ENCODE measurements at places on chromosomes 1 and 21.

GRCh38 chr21:37677006-37677405 is 239.3 kb downstream of the KCNJ6 start:
- DNase-seq, result no peak

DNA sequence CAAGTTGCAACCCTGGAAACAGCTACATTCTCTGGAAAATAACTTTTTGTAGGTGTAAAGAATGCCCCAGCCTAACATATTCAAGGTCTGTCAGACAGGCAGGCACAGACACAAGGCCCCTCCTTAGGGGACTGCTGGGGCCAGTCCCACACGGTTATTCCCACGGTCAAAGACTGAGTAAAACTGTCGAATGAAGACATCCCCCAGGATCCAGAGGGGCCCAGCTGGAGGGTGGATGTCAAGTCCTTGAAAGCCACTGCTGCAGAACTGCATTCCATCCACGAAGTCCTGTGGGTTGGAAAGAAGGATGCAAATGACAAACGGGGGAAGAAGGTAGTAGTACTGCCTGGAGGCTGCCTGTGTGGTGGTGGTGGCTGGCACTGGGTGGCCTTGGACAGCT is 6.9 kb upstream of the RAB7B start:
- no peak for DNase-seq

DNA sequence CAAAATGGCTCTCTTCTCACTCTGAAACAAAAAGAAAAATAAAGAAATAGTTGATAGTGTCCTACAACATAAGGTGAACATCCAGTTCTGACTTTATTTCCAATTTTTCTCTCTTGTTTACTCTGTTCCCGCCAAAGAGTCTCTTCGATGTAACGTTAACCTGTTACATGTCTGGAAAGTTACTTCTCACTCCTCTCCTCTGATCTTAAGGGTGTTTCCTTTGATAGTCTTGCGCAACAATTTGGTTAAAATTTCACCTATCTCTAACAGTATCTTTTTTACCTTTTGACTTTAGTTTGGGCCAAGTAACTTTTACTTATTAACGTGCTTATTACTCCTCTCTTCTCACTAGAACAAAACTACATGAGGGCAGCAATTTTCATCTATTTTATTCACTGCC is 1450.2 kb downstream of the BRINP3 start:
- no peak for DNase-seq

- peak; percentile 82 for DNase-seq
Observed at GRCh38 chr1:243325305-243325890, 69.6 kb downstream of the SDCCAG8 start.

GRCh38 chr21:42748620-42749176 is 95.3 kb downstream of the PDE9A start:
- no peak for DNase-seq

GRCh38 chr1:21237446-21238088 is 52.7 kb downstream of the ECE1 start:
- no peak for DNase-seq

DNA sequence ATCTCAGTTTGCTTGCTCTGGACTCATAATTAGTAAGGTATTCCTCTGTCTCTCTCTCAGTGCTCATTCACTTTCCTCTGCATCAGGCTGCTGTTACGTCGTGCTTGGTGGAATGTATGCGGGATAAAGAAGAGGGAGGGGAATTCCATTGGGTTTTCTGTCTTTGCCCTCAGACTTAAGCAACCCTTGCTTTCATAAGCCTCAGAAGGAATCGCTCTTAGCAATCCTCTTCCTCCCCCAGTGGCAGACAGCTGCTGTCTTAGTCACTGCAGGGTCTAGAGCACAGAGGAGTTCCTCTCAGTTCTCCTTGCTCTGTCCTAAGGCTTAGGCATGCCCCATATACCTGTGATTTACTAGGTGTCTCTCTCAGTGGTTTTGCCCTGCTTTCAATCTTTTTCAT is 19.1 kb upstream of the NTMT2 start:
- DNase-seq, result peak; percentile 95

DNA sequence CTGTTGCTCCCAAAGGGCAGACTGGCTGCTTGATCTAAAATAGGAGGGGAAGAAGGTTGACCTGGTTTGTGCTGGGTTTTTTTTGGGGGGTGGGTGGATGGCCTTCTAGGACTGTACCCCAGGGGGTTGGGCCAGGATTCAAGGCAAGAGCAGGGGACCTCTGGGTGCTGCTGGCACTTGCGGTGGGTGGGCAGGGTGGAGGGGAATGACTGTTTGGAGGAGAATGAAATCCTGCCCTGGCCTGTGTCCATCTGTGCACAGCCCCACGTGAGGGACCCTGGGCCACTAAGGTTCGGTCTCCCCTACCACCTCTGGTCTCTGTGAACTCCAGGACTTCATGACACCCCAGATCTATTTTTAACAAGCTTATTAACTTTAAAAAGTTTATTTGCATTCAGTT is 414.2 kb downstream of the PTPRU start:
- DNase-seq, result no peak

DNA sequence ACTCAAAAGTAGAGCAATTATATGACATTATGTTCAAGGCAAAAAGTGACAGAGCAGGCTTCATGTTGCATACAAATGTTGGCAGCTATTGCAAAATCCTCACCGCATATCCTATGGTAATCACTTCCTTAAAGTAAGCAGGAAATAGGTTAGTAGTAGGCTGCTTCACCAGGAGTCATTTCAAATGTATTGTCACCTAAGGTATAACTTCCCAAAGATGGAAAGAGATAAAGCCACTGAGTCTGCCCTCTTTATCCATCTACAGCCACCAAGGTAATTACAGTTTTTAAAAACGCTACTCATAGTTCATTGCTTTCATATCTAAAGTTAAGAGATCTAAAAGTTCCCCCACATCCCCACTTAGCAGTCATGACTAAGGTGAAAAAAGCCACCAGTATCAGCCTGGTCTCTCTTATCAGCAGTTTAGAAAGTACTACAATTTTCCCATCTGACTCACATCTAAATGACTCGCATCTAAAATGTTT is 31.6 kb upstream of the UBE2U start:
- peak; percentile 85 for DNase-seq

Data from IMR-90 (cell line).